Inflammatory macrophage (primary cell): ENCODE measurements at places on chromosomes 4 and X.

DNA sequence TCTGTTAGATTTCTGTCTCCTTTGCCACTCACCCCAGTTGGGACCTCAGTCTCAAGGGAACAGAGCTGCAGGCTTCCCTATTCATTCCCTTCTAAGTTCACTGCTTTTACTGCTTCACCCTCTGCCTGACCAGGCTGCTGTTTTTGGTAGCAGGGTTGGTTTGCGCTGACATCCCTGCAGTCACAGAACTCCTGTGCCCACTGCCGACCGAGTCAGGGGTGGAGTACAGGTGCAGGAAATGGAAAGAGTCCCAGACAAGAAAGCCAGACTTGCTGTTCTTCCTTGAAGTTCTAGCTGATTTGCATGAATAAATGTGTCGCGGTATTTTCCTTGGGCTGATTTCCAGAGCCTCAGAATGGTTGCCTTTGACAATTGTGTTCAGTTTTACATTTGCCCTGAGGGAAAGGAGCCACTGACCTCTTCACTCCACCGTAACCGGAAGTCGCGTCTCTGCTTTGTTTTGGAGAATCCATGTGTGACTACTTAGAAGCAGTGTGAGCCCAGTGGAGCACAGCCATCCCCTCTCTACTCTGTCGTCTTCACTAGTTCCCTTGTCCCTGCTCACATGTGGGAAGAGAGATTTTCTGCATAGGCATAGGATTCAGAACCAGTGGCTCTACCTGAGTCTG, 84.8 kb downstream of the TNIP2 start:
- DNase-seq, result no peak

- DNase-seq, result no peak
Observed at GRCh38 chrX:97224148-97224547, 340.4 kb downstream of the RPA4 start.

- DNase-seq, result no peak
Observed at GRCh38 chr4:39054497-39054896, 7.5 kb upstream of the KLHL5 start.

DNA sequence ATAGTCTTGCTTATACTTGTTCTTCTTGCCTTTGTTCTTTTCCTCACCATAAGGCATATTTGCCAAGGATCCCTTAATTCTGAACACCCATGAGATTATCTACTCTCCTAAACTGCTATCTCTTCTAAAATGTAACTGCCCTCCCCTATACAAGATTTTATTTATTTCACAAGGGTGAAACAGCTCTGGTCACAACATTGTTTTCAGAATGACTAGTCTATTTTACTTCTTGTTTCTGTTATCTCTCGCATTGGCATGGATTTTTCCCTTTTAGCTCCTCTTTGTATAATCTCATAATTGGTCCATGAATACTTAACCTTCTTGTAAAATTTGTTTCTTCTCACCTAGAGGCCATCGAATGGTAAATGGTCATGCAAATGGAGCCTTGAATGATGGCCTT, 17.2 kb upstream of the COL25A1 start:
- DNase-seq, result no peak

GRCh38 chrX:48493890-48494364, 14.9 kb upstream of the PORCN start:
- DNase-seq, result peak; percentile 20

DNA sequence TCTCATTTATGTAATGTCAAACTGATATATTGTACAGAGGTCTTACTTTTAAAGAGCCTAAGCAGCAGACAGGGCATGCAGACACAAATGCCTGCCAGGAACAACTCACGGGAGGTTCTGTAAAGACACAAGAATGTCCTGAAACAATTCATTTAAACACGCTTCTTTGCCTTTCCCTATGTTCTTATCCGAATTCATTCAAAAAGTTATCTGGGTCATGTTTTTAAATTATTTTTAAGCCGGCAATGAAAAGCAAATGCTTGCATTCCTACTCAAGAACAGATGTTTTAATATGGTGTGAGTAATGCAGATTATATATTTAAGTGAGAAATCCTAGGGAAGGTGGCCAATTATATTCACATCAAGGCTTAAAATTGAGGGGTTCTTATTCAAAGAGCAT, 192.6 kb downstream of the PDGFC start:
- DNase-seq, result no peak

DNA sequence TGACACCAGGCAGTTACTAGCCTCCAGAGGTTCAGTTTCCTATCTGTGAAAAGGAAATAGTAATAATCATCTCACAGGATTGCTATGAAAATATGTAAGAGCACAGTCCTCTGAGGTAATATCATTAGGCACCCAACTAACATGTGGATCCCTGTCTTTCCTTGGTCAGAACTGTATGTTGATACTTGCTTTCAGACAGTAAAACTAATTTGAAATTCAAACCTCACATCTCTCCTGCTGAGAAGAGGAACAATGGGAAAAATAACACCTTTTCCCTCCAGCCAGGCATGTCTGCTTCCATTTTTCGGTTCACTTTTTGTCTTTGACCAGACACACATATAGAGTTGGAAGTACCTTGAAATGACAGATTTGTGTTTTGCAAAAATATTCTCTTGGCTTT, 262.7 kb downstream of the IL15 start:
- no peak for DNase-seq

GRCh38 chrX:50920132-50920531, 9.6 kb downstream of the BMP15 start:
- DNase-seq, result peak; percentile 3

DNA sequence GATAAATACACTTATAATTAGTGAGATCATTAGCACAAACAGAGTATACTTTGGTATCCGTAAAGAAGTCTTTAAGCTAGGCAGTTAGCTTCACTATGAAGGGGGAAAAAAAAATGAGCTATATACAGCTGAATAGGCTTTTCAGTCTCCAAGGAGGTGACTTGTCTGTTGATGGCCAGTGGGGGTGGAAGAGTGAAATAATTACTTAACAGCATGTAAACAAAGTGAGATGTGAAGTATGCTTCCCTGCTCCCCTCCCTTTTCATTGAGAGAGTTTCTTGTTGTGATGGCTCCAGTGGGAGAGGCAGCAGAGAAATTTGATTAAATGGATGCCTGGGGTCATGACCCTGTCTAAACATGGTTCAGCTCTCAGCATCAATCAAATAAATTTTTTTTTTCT, 180.9 kb downstream of the DACH2 start:
- DNase-seq, result no peak

DNA sequence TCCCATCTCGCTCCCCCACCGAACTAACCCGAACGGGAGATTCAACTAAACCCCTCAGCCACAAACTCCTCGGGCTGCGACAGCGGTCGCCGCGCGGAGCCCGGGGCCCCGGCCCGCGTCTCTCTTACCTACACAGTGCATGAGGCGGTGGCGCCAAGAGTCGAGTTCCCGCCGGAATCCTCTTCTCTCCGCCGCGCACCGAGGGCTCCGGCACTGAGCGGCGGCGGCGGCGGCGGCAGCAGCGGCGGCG, 160 bp downstream of the LCORL start:
- DNase-seq, result no peak

- DNase-seq, result no peak
Observed at GRCh38 chr4:46124773-46125413, 1.0 kb upstream of the GABRG1 start.

DNA sequence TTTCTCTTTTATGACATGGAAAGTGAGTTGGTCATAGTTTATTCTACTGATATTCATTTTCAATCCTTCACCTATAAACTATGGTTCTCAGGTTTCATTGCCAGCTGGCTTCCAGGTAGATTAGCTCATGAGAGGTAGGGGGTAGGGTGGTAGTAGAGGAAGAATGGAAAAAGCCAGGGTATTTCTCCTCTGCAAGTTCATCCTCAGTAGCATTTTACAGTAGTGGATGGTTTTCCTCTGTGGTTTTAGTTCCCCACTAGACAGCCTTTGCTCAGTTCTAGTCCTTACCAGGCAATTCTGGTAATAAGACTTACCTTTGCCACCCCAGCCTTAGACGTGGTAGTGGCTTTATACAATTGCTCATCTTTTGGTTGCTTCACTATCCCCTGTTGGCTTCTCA, 8.9 kb upstream of the NAA11 start:
- DNase-seq, result no peak

DNA sequence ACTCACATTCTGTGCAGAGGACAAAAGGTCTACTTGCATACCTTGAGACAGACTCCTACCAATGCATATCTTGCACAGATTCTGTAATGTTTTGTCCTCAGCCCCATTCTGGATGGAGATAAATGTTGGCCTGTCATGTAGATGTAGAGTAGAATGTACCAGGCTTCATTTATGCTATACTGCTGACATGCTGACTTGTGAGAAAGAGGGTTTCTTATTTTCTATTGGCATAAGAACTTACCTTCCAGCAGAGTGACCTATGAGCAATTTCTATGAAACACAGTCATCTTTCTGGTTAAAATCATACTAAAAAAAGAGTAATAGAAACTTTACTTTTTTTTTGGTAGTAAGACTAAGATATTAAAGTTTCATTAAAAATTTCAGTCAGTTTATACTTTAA, 17.2 kb downstream of the SLC4A4 start:
- DNase-seq, result no peak

DNA sequence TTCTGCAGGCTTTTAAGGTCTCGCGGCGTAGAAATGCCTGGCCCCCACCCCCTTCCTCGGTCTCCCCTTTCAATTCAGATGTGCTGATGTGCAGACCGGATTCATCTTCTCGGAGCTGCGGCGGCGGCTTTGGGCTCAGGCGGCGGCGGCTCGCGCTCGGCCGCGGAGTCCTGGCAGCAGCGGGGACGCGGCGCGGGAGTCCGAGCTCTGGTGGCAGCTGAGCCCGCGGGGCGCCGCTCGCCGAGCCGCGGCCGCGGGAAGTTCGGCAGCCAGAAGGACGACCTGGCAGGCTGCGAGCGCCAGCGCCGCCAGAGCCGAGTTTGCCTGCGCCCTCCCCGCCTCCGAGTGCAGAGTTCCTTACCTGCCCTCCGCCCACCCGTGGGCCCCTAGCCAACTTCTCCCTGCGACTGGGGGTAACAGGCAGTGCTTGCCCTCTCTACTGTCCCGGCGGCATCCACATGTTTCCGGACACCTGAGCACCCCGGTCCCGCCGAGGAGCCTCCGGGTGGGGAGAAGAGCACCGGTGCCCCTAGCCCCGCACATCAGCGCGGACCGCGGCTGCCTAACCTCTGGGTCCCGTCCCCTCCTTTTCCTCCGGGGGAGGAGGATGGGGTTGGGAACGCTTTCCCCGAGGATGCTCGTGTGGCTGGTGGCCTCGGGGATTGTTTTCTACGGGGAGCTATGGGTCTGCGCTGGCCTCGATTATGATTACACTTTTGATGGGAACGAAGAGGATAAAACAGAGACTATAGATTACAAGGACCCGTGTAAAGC, 448 bp downstream of the TLL1 start:
- no peak for DNase-seq

DNA sequence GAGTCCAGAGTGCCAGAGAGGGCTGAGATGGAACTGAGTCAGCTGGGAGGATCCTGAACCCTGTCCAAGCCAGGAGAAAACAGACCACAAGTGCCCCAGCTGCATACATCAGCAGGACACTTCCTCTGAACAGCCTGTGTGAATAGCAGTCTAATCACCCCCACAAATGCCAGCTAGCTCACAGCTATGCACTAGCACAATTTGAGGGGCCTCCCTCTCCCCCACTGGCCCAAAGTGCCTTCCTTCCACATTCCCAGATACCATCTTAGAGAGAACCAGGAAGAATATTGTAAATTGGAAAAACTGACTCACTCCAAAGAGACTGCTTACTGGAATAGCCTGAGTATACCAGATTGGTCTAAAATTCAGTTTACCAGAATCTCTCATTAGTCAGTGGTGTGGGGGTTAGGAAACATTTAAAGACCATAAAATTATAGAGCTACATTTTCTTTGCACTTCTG, 292.6 kb upstream of the KLF3 start:
- no peak for DNase-seq

DNA sequence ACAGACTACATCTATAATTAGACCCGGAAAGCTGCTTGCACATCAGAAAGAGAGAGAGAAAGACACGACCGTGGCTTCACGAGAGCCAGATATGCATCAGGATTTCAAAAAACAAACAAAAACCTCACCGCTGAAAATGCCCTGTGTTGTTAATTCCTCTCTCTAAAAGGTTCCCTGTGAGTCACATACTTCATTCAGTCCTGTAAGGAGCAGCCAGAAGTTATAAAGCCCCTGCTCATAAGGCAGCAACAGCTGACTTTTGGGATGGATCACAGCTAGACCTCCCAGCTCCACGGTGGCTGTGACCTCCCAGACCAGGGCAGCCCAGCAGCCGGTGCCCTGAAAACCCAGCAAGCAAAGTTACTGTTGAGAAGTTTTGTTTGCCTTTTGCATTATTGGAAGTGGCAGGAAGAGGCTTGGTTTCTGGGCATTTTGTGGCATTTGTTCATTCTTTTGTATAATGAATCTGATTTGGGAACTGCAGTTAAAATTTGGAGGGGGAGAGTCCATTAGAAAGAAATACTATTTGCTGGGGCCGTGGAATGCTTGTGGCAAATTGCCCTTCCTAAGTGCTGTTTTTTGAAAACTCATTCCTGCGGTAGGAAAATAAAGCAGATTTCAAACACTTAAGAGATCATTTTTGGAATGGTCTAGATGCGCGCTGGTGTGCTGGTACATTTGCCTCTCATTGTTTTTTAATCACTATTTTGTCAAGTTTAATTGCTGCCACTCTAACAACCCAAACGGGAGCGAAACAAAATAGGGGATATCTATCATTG, 520.4 kb downstream of the BCOR start:
- no peak for DNase-seq

DNA sequence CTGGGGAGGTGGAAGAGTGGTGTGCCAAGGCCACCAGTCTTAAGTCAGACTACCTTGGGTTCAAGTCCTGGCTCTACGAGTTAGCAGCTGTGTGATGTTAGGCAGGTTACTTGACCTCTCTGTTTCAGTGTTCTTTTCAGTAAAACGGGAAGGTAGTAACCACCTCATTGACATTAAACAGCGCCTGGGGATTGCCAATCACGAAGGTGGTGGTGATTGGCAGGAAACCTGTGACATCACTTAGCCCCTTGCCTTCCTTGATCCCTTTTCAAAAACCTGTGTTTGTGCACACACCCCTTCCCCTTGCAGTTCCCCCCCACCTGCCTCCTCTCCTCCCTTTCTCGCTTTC, 7.6 kb downstream of the KLF3 start:
- no peak for DNase-seq

GRCh38 chr4:34845926-34846325, 1398.4 kb downstream of the ARAP2 start:
- no peak for DNase-seq

DNA sequence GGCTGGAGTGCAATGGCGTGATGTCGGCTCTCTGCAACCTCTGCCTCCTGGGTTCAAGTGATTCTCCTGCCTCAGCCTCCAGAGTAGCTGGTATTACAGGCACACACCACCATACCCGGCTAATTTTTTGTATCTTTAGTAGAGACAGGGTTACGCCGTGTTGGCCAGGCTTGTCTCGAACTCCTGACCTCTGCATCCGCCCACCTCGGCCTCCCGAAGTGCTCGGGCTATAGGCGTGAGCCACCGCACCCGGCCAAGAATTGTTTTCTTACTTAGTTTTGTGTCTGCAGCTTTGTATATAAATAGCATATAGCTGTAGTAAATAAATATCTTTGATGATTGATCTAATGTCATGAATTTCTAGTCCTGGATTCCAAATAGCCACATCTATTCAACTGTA, 81.1 kb downstream of the IL1RAPL1 start:
- DNase-seq, result no peak
